Heart left ventricle (tissue), 16 donors: ENCODE measurements at places on chromosomes 6 and 20. TPM values are rescaled to one million over a fixed set of nuclear protein-coding genes. Genes with fewer than 3 reads are reported as not detected.

The SYNE1 gene
- total RNA-seq: 60.9 TPM

The MCM8 gene
- 6.5 TPM for total RNA-seq

The HUS1B gene
- total RNA-seq: 0.80 TPM

The SULF2 gene
- 28.5 TPM for total RNA-seq

DNA sequence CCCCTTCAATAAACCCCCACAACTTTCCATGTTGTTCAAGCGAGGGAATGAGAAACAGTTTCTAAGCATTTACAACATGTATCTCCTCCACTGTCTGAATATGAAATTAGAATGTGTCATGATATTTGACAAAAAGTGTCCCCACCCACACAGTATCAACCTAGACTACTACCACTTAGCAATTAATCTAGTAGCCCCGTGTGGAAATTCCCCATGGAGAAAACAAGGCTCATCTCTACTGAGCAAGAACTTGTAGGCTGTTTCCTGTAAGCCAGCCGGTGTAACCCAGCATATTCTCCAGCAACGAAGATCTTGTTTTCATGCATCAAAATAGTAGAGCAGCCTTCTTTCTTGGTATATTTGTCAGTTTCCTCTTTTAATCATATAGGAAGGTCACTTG, 115.0 kb downstream of the IRF4 start:
- DNase-seq: no peak

DNA sequence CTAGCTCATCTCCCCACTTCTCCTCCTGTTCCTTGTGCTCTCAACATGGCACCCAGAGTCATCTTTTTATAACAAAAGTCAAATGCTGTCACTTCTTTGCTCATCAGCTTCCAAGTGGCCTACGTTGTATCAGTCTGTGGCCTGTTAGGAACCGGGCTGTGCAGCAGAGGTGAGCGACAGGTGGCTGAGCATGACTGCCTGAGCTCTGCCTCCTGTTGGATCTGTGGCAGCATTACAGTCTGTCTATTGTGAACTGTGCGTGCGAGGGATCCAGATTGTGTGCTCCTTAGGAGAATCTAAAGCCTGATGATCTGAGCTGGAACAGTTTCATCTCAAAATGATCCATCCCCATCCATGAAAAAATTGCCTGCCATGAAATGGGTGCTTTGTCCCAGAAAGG, 129.6 kb downstream of the FNDC1 start:
- DNase-seq: no peak

- DNase-seq: no peak
Observed at GRCh38 chr20:6282642-6283041, 159.8 kb upstream of the FERMT1 start.

DNA sequence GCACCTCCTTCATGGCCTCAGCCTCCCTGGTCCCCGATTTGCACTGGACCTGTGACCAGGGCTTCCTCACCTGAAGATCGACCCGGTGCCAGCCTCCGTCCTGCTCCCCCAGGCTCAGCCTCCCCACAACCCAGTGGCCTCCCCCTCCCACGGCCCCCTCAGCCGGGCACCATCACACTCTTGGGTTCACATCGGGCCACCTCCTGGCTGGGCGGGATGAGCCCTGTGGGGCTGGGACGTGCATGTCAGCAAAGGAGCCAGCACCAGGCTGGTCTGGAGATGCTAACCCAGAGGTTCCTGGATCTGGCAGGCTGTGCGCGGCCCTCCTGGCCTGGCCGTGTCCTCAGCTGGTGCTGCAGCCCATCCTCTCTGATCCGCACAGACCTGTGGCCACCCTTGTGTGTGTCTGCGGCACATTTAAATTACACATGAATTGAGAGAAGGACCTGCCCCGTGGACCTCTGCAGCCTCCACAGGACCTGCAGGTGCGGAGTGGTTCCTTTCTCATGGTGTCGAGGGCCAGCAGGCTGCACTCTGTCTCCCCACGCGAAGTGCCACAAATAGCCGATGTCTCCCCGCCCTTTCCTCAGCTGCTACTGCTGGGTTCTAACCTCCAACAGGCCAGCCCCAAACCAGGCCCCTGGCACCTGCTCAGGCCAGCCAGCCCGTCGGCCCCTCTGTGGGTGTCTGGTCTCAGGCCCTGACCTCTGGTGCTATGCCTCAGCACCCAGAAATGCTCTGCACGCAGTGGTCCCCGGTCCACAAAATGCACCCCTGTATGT, 237.5 kb downstream of the ERMARD start:
- DNase-seq: no peak
